Fibroblast of skin of abdomen (primary cell): ENCODE measurements at places on chromosomes 12 and 14.

- DNase-seq: peak; percentile 81
These were observed 62.0 kb downstream of the NDUFA12 start for GRCh38 chr12:94941440-94941862.

- no peak for DNase-seq
These were observed 4.0 kb downstream of the RASAL1 start for GRCh38 chr12:113131556-113131955.

DNA sequence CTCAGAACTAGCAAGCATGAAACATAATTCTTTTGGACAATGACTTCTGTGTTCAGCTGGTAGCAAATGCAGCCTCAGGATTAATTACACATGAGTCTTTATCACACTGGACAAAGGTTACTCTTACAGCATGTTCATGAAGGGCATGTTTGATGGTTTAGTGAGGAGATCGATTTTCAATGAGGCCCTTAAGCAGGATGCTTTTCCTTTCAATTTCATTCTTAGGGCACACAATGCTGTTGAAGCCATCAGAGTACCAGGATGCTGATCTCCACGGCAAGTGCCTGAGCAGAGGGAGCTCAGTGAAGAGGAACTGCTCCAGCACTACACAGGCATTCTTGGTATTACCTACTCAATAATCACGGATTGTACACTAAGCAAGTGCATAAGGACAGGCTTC lies 542.0 kb downstream of the SNAPC1 start:
- DNase-seq: no peak

DNA sequence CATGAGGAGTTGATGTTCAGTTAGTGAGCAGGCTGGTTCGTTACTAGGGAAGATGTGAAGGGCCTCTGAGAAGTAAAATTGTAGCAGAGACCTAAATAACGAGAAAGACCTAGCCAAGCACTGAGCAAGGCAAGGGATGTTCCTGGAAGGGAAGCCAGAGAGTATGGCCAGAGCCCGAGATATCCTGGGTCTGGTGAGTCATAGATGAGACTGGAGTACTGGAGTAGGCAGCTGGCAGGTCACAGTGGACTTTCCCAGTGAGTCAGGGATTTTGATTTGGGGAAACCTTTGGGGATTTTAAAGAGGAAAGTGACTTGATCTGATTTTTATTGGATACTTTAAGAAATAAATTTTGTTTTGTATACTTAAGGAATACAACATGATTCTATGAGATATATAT lies 369.0 kb downstream of the DIO2 start:
- peak; percentile 61 for DNase-seq

- no peak for DNase-seq
These were observed 241.1 kb upstream of the DCN start for GRCh38 chr12:91423693-91424050.

- no peak for DNase-seq
These were observed 349.5 kb downstream of the GRIN2B start for GRCh38 chr12:13631873-13632272.

- DNase-seq: no peak
These were observed 43.9 kb upstream of the RASSF8 start for GRCh38 chr12:25914551-25914950.

DNA sequence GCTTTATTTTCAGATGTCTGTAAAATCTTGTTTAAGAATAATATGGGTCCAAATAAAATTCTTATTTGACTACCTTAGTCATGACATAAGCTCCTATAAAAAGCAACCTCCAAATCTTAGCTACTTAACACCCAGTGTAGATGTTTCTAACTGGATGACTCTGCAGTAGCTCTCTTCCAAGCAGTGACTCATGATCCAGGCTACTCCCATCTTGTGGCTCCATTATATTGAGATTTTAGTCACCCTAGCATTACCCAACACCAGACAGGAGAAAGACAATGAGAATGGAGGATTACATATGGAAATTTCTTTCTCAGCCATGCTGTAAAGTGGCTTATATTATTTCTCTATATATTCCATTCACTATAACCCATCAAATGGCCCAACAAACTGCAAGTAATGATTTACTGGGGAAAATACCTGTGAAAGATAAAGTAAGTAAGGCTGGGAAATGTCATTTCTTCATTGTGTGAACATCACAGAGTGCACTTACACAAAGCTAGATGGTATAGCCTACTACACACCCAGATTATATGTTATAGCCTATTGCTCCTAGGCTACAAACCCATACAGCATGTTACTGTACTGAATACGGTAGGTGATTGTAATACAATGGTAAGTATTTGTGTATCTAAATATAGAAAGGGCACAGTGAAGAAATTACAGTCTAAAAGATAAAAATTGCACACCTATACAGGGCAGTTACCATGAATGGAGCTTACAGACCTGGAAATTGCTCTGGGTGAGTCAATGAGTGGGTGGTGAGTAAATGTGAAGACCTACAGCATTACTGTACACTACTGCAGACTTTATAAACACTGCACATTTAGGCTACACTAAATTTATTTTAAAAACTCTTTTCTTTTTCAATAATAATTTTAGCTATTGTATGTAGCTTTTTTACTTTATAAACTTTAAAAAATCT lies 163.2 kb downstream of the DYRK2 start:
- peak; percentile 45 for DNase-seq

DNA sequence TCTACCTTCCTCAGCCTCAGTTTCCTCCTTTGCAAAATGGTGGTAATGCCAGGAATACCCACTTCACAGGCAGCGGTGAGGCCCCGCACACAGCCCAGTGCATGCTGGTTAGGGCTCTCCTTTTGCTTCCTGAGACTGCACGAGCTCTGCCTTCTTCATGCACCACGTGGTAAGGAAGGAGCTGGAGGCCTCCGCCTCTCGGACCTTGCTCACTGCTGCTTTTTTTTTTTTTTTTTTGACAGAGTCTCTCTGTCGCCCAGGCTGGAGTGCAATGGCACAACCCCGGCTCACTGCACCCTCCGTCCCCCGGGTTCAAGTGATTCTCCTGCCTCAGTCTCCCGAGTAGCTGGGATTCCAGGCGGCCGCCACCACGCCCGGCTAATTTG lies 18.1 kb downstream of the TAMALIN start:
- no peak for DNase-seq

- peak; percentile 91 for DNase-seq
These were observed 86.9 kb upstream of the IGF1 start for GRCh38 chr12:102567031-102567985.

GRCh38 chr14:41666301-41666700 lies 59.6 kb downstream of the LRFN5 start:
- DNase-seq: peak; percentile 36
